ENCODE measurements at places on chromosomes 13 and 19.

DNA sequence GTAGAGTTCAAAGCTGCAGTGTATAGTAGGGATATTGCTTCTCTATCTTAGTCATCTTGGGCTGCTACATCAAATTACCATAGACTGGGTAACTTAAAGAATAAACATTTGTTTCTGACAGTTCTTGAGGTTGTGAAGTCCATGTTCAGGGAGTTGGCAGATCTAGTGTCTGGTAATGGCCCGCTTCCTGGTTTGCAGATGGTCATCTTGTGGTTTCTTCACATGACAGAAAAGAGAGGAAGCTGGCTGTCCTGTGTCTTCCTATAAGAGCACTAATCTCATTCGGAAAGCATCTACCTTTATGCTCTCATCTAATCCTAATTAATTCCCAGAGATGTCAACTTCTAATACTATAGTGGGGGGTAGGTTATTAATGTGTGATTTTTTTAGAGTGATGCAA, 6.2 kb downstream of the ZNF763 start:
- no peak for DNase-seq

- DNase-seq, result no peak
Measured at GRCh38 chr19:29271341-29271740, 58.4 kb upstream of the UQCRFS1 start.

DNA sequence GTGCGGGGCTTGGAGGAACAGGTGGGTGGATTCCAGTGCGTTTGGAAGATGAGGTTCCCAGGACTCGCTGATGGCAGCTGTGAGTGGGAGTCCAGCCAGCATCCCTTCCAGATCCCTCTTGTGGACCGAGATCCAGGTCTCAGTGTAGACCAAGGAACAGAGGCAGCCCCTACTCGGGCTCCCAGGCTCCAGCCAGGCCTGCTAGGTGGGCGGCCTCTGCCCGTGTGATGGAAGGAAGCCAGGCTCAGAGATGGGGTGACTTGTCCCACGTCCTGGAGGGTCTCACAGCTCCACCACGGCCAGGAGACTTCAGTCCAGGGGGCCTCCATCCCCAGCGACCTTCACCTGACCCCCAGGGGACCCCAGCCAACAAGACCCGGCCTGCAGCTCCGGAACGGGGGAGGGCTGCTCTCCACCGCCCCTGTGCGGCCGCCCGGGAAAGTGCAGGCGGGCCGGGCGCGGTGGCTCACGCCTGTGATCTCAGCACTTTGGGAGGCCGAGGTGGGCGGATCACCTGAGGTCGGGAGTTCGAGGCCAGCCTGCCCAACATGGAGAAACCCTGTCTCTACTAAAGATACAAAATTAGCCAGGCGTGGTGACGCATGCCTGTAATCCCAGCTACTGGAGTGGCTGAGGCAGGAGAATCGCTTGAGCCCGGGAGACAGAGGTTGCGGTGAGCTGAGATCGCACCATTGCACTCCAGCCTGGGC, 729 bp upstream of the MADCAM1 start:
- no peak for DNase-seq

DNA sequence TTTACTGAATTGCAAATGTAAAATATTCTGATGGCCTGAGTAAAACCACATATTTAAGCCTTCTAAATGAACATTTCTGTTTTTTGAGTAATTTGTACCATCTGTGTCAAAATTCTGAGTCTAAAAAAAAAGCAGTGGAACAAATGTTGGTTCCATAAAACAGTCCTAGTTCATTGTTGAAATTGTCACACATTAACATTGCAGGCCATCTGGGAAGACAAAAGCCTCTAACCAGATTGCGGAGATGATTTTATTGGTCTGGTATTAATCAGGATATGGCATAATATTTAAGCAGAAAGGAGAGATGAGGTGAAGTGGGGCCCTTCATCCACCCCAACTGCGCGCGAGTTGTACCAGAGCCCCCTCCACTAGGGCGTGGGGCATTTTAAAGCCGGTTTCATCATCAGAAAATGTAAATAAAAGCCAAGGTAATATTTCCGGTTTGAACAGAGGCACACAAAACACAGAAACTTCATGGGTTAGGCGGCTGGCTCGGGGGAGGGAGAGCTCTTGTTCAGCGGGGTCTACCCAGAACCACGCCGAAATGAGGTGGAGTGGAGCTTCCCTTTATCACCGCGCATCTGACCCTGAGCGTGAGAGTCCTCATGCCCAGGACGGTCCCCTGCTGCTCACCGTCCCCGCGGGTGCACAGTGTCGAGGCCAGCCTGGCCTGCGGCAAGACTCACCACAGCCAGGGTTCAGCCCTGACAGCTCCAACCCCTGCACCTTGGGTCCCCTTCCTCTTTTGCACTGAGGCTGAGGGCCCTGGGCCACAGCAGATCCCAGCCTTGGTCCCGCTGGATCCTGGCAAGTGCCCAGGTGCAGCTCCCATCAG, 169.2 kb downstream of the URI1 start:
- DNase-seq, result no peak

GRCh38 chr13:42875475-42876269, 94.3 kb downstream of the FAM216B start:
- no peak for DNase-seq

DNA sequence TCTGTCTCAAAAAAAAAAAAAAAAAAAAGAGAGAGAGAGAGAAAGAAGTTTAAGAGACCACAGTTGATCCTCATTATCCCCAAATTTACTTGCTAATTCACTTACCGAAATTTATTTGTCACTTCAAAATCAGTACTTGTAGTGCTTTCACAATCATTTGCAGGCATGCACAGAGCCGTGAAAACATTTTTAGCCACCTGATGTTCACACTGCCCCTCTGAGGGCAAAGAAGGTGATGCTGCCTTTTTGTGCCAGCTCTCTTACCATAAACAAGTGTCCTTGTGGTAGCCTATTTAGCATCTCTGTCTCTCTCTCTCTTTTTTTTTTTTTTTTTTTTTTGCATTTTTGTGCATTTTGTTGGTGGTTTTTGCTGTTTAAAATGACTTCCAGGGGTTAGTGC, 24.1 kb upstream of the CASP14 start:
- DNase-seq, result no peak

GRCh38 chr13:37277007-37277406, 171.5 kb upstream of the CSNK1A1L start:
- no peak for DNase-seq

GRCh38 chr19:4304538-4305256, at the start of gene FSD1:
Gene FSD1 (plus strand): TSS chr19:4304598. CDS start chr19:4304747, 149 bp downstream.
- peak; percentile 27 for DNase-seq

GRCh38 chr13:52738719-52739467, 727 bp downstream of the CNMD start:
- DNase-seq, result no peak

DNA sequence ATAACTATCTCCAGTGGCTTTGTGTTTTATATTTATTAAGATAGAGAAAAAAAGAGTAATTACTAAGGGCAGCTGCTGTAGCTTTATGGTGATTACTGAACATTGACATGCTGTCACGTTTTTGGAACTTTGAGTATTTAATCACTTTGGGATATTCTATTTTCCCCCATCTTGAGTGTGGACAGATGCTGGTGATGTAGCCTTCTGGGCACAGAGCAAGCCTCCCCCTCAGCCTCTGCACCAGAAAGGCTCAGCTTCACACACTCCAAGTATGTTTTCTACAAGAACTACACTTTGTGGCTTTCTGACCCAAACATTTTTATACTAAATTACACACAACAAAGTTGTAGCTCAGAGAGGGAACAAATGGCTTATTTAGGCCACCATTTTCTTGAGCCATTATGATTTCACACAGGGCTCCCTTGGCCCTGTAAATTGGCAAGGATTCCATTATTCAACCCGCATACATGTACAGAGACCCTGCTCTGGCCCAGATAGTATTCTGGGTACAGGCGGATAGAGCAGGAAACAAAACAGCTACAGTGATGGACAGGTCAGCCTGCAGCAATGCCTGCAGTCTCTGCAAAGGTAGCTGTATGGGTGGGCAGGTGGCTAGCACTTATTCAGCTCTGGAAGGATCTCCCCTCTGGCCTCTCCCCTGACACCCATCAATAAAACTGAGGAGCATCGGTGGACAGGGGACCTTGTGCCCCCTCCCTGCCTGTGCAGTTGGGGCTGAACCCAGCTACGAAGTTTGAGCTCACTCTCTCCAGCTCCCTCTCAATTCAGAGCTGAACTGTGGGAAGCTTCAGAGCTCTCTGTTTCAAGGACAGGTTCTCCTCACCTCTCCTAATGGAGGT, 1.3 kb downstream of the ALOX5AP start:
- no peak for DNase-seq

DNA sequence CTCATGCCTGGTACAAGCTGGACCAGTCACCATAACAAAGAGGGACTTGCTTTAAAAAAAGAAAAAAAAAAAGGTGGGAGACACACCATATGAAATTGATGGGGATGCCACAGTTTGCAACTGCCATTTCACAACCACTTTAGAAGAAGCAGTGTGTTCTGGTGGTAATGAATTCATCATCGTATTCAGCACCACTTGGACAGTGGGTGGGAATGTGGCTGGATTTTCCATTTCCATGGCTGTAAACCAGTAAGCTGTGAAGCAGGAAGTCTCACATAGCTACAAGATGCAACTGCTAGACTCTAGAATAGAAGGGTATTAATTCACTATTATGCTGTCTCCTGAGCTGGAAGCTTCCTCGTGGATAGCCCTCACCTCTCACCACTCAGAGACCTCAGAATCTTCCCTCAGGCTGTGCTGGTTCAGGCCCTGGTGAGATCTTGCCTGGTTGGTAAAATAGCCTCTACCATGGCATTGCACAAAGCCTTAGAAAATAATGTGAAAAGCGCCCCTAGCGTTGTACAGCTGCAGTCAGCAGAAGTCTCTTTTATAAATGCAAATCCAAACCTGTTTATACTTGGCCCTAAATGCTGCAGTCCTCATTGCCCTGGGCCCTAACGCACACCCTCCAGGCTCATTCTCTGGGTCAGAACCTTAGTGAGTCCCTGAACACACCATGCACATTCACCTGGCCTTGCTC, 150.7 kb downstream of the KCTD15 start:
- DNase-seq, result no peak

GRCh38 chr13:29193083-29193482, 372.9 kb downstream of the MTUS2 start:
- DNase-seq, result no peak

DNA sequence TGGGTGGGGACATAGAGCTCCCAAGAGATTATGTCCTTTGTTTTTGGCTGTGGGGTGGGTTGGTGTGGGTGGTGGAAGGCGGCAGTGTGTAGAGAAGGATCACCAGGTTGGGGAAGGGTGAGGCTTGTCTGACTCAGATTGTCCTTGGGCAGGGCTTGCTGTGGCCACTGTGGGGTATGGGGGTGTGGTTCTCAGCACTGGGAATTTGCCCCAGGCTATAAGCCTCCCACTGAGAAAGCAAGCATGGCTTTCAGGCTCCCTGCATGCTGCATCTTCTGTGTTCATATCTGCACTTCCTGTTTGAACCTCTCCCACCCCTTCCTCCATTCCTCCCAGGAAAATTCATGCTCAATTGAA, 34.9 kb downstream of the DNAJC15 start:
- DNase-seq, result no peak

DNA sequence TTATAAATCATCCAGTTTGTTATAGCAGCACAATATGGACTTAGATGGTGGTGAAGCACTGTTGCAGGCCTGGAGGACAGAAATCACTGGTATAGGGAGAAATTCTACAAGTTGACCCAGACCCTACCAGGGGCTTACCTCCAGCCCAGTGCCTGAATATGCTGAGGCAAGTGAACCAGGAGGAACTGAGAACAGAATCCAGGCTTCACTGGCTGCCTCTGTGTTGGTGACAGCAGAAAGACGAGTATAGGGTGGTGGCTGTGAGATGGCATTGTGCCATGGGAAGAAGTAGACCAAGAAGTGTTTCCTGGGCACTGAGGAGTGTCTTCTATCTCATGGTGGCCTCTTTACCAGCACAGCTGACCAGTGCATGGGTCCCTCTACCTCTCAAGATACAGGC, 15.9 kb upstream of the EID2 start:
- no peak for DNase-seq

DNA sequence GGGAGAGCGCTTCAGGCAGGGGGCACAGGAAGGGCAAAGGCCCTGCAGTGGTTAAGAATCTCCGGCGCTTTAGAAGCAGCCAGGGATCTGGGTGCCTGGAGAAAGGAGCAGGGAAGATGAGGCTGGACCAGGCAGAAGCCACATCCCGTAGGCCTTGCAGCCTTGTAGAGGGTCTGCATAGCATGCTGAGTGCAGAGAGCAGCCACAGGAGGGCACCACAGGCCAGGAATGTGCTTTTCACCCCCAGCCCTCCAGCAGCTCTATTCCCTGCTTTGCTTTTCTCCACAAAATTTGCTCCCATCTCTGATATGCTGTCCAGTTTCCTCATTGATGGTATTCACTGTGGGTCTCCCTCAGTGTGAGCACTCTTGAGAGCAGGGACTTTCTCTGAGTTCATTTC, 5.7 kb downstream of the WDR62 start:
- no peak for DNase-seq

- DNase-seq, result no peak
Measured at GRCh38 chr19:44847144-44848035, 1.3 kb downstream of the NECTIN2 start.

- no peak for DNase-seq
Measured at GRCh38 chr19:31985001-31985605, 360.3 kb upstream of the ZNF507 start.

DNA sequence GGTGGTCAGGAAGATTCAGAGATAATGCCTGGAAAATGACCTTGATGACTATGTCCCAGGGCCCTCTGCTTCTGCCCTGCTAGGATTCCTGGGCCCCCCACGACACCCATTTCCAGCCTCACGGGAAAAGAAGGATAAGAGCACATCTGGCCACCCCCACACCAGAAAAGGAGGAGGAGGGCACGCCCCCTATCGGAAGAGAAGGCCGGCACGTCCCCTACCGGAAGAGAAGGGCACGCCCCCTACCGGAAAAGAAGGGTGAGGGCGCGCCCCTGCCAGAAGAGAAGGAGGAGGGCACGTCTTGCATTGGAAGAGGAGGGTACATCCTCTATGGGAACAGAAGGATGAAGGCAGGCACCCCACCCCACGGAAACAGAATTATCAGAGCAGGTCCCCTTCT, 84.3 kb downstream of the IER2 start:
- peak; percentile 34 for DNase-seq

DNA sequence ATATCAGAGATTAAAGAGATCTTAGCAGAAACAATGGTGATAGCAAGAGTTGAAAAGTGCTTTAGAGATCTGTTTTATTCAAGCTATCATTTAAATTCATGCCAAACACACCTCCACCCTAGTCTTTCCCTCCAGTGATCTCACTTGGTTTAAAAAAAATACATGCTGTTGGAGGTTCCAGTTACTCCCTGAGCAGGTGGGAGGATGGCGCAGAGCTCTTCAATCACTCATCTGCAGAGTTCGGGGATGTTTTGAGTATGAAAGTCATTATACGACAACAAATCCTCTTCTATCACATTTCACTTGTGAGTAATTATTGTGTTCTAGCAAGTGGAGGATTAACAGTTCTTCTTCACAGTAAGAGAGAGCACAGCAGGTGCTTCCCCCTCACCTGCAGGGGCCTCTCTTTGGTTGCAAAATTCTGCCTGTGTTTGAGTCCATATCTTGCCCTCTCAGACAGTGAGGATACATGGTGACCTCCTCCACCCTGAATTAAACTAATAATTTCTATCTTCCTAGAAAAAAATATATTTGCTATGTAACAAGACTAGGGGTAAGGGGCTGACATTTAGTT, 376.7 kb downstream of the LIG4 start:
- no peak for DNase-seq

GRCh38 chr13:99178636-99179035, 22.0 kb upstream of the UBAC2 start:
- DNase-seq, result no peak

- no peak for DNase-seq
Measured at GRCh38 chr13:34254366-34254765, 436.4 kb downstream of the RFC3 start.
